Neural crest cell (in vitro differentiated cells): ENCODE measurements at places on chromosomes 7 and 10.

DNA sequence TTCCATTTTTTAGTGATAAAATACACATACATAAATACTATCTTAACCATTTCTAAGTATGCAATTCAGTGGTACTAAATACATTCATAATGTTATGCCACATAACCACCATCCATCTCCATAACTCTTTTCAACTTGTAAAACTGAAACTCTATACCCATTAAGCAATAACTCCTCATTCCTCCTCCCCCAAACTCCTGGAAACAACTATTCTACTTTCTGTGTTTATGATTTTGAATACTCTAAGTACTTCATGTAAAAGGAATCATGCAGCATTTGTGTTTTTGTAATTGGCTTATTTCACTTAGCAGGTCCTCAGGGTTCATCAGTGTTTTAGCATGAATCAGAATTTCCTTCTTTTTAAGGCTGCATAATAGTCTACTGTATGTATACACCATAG is 131.8 kb downstream of the TES start:
- no peak for DNase-seq

DNA sequence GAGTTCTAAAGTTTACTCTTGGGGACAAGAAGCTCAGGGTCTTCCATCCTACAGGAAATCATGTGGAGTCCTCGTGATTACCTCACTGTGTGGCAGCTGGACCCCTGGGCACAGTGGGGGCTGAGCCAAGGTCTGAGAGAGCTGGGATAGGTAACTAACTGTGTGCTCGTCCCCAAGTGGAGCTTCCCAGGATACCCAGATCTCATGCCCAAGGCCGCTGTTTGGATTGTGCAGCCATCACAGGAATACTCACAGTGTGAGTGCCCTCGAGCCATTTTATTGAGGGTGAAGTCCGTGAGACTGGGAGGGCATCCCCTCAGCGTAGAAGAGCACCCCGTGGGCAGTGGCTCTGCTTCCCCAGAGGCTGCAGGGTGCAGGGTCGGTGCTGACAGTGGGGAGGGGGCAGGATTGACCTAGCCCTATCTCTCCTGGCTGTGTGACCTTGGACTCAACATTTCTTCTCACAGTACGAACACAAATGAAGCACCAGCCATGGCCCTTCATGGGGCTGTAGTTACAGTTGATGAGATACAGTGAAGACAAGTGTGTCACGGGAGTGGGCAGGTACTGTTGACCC is 69.6 kb upstream of the LEP start:
- no peak for DNase-seq

GRCh38 chr7:46226860-46227259 is 305.8 kb upstream of the IGFBP3 start:
- no peak for DNase-seq

- no peak for DNase-seq
Measured at GRCh38 chr7:41568135-41568534, 134.8 kb downstream of the INHBA start.

GRCh38 chr7:16867328-16867727 is 14.5 kb downstream of the AGR3 start:
- DNase-seq: no peak

- no peak for DNase-seq
Measured at GRCh38 chr10:96287392-96288105, 16.2 kb upstream of the BLNK start.

- no peak for DNase-seq
Measured at GRCh38 chr10:95229724-95230627, 35.9 kb downstream of the ACSM6 start.
